ENCODE measurements at places on chromosomes 2 and 18. TPM values are rescaled to one million over a fixed set of nuclear protein-coding genes. Genes with fewer than 3 reads are reported as not detected.

DNA sequence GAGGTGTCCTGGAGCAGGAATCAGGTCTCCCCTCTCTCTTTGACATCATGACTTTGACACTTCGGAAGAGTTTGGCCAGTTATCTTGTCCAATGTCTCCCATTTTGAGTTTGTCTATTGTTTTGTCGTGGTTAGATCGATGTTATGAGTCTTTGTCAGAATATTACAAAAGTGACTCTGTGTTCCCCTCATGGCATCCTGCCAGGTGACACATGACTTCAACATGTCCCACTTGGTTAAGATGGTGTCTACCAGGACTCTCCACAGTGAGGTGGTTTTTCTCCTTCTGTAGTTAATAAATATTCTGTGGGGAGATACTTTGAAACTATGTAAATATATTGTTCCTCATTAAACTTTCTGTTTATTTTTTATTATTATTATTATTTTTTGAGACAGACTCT is 76.6 kb upstream of the BZW1 start:
- no peak for DNase-seq

DNA sequence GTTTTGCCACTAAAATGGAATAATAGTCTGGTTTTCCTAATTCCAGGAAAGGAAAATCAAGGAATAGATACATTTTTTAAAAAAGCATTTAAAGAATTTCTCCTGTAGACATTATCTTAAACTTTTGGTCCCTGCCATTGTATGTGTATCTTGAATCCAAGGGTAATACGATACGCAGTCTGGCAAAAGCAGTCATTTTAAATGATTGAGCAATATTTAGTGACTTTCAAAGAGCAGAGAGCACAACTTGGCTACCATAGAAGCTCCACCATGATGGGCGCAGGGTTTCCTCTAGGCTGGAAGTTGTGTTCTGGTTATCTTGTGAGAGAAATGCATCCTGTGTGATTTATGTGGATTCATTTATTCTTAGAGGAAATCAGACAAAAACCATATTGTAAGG is 92.9 kb downstream of the NEDD4L start:
- DNase-seq: no peak

Gene PRKAG3
- total RNA-seq: 0.13 TPM

Gene CHRNG
- total RNA-seq: not detected

Measured in cardiac septum (tissue), 1 donor.